Mucosa of descending colon (tissue), 3 donors: ENCODE measurements at places on chromosomes 1 and 21. TPM values are rescaled to one million over a fixed set of nuclear protein-coding genes. Genes with fewer than 3 reads are reported as not detected.

DNA sequence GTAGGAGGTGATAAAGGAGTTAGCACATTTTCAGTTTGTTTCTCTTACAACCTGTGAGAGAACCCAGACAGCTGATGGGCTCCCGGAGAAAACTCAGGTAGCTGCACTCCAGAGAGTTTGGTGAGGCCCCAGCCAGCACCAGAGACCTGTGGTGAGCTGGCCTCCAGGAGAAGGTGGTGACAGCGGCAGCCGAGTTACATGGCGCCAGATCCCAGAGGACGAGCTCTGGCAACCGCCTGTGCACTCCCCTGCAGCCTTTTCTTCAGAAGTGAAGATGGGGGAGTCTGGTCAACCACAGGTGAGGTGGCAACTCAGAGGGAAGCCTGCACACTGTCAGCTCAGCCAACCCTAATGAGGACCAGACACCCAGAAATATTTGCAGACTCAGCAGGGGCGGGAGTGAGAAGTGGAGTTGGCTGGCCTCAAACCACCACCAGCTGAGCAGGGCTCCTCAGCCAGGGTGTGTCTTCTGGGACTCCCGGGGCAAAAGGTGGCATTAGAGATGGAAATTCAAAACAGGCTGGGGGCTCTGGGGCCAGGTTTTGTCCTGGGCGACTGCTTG is 209.7 kb downstream of the SETD4 start:
- DNase-seq, result no peak

- no peak for DNase-seq
Measured at GRCh38 chr21:36966821-36967768, 626 bp upstream of the HLCS start.

DNA sequence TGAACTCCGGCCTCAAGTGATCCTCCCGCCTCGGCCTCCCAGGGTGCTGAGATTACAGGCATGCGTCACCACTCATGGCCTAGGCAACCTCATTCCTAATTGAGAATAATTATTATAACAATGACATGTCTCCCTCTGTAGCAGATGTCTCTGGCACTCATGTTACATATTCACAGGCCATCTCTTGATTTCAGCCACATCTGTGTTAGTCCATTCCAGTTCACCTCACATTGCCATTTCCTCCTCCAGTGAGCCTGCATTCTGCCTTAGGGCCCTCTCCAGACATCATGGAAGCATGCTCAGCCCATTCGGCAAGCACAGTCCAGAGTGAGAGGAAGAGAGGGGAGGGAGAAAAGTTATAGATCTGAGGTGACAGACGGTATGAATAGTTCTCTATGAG is 32.5 kb downstream of the CDKN2C start:
- no peak for DNase-seq

- no peak for DNase-seq
Measured at GRCh38 chr1:197920067-197920396, 2.9 kb downstream of the LHX9 start.

DNA sequence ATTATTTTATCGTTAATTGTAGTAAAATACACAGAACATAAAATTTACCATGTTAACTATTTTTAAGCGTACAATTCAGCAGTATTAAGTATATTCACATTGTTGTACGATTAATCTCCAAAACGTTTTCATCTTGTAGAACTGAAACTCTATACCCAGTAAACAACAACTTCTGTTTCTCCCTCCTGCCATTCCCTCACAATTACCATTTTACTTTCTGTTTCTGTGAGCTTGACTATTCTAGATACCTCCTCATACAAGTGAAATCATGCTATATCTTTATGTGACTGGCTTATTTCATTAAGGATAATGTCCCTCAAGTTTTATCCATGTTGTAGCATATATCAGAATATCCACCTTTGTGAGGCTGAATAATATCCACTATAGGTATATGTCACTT is 156.8 kb downstream of the ST6GALNAC3 start:
- DNase-seq, result no peak

GRCh38 chr1:159121526-159121925 is 45.0 kb upstream of the AIM2 start:
- DNase-seq, result no peak

DNA sequence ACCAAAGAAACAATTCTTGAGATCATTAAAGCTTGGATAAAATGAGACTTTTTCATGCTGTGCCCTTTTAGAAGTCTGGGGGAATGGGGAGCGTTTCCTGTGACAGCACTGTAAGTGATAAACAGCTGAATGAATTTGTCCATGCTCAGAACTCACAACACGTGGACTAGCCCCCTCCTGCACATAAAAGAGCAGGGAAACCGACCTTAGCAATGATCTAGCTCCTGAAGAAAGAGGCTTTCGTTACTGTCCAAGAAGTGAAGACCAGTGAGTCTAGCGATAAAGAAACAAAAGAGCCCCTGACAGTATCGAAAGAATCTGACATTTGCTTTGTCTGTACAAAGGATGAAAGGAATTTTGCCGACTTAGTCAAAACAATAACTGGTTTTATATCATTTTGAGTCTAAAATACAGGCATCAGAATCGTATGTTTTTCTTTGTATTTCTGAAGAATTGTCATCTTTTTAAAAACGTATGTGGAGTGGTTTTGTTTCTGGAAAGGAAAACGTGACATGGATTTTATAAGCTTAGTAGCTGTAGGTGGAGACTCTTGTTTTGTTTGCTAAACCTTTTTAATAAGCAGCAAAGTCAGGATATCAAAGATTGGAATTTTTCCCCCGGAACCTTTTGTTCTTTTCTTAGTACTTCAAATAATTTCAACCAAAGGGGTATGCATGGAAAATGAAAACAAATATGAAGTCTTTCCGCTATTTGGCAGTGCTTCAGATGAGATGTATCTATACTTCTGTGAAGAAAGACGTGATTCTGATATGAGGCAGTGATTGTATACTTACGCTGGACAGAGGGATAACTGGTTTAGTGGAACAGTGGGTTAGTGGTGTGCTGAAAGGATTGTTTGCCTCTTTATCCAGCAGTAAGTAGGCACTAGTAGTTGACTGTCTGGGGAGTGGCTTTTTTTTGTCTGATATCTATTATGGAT is 61.0 kb downstream of the MAST2 start:
- DNase-seq, result no peak

DNA sequence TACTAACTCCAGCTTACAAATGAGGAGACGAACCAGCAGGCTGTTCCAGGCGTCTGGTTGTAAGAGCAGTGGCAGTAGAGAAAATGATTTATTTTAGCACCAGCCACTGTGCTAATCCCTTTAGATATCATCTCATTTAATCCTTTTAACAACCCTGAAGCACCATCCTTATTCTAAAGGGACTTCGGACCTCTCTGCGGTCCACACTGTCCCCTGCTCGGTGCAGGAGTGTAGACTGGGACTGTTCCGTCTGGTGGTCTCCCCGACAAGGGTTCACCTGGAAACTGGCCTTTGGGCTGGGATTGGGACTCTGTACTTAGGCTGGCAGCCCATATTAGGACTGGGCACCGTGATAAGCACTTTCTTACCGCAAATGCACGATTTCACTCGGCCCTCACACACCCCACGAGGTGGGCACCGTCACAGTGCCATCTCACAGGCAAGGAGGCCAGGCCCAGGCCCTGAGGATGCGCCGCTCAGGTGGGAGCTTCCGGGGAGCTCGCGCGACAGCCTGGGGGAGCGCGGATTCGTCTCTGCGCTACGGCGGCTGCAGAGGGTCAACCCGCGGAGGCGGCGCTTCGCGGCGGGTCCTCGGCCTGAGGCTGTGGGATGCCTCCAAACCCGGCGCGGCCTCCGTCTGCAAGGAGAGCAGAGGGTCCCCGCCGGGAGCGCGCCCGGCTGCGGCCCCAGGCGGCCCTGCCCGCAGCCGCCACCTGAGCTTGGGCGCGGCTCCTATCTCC is 45.2 kb downstream of the ATP1A1 start:
- DNase-seq, result peak; percentile 91

DNA sequence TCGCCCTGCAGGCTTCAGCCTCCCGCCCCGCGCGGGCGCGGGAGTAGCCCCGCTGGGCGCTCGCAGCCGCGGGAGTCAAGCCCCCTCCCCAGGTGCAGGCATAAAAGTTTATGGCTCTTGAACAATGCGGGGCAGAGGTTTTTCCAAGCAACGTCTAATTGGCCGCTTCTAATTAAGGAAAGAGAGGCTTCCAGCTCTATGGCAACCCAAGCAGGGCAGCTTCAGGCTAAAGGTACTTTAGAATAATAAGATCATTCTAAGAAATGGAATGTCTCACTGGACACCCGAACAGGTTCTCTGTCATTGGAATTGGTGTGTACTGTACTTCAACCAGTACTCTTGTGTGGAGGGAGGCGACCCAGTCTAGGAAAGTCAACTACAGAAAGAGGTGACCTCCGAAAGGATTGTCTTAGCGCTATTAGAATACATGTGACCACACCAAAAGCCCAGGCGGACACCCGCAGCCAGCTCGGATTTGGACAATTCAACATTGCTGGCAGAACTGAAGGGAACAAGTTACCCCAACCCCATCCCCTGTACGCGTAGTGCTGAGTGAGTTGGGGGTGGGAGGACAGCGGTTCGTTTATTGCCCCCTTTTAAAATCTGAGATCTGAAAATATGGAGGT is 12.5 kb downstream of the NR5A2 start:
- DNase-seq, result peak; percentile 40

GRCh38 chr1:63643926-63644325 is 50.7 kb downstream of the PGM1 start:
- DNase-seq, result no peak

- DNase-seq, result no peak
Measured at GRCh38 chr1:10022656-10023055, 10.1 kb upstream of the UBE4B start.

GRCh38 chr1:201779351-201779880 is 49.5 kb upstream of the IPO9 start:
- DNase-seq, result no peak

GRCh38 chr1:119435052-119435451 is 20.1 kb downstream of the HSD3B2 start:
- no peak for DNase-seq

GRCh38 chr1:26607186-26607585 is 77.6 kb downstream of the RPS6KA1 start:
- DNase-seq, result no peak

- no peak for DNase-seq
Measured at GRCh38 chr1:233714631-233715217, 100.8 kb downstream of the KCNK1 start.

GRCh38 chr1:173302366-173302765 is 95.2 kb upstream of the TNFSF4 start:
- DNase-seq, result no peak

- no peak for DNase-seq
Measured at GRCh38 chr1:196774175-196774574, 465 bp upstream of the CFHR3 start.

- no peak for DNase-seq
Measured at GRCh38 chr21:46059195-46059594, 38.7 kb upstream of the COL6A2 start.

DNA sequence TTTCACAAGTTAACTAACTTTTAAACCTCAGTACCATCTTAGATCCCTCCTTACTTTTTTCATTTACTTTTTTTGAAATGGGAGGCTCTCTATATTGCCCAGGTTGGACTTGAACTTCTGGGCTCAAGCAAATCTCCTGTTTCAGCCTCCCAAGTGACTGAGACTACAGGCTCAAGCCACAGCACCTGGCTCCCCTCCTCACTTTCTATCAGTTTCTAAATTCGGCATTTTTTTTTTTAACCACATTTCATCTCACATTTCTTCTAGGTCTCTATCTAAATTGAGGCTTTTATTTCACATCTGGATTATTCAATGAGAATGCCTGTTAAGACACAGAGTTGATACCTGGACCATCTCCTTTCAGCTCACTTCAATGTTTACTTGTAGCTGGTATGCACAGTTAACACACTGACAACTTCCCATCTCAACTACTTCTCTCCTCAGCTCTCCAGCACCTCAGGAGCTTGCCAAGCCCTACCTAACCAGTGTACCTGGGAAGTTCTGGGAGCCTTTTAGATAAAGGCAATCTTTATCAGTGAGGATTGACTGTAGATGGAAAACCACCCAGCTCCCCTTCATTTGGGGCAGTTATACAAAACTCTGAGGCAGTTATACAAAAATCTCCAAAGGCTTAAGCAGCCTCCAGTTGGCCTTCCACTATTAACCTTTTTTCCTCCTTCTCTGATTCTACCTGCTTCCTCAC is 3.4 kb downstream of the USP33 start:
- DNase-seq, result no peak

GRCh38 chr1:1470626-1471388 is 758 bp upstream of the ATAD3B start:
- peak; percentile 42 for DNase-seq

GRCh38 chr1:116952738-116953275 is 43.1 kb downstream of the PTGFRN start:
- DNase-seq, result no peak

DNA sequence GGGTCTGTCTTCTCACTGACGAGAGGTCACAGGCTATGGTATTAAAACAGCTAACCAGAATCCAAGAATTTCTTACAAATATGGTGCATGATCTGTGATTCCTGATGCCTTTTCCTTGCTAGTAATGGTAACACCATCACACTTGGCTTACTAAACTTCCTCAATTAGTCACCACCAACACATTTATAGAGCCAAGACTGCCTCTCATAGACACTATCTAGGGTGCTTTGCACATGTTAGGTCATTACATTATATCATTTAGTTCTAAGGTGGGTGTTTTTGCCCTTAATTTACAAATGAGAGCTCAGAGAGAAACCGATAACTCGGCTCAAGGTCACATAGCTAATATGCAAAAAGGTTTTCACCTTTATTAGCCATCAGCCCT is 8.7 kb downstream of the KIF21B start:
- no peak for DNase-seq

- no peak for DNase-seq
Measured at GRCh38 chr1:230982696-230983095, 3.8 kb downstream of the ARV1 start.

The ZNF697 gene
- total RNA-seq, result 1.8 TPM

The COL6A1 gene
- total RNA-seq, result 45.0 TPM

The TFAP2E gene
- 0.67 TPM for total RNA-seq

The C1orf226 gene
- 30.0 TPM for total RNA-seq

The EPS15 gene
- 50.0 TPM for total RNA-seq

The HRNR gene
- not detected for total RNA-seq

The PAQR7 gene
- 7.7 TPM for total RNA-seq

The RAB7B gene
- total RNA-seq, result 1.3 TPM

The CFAP74 gene
- 0.13 TPM for total RNA-seq

The HIVEP3 gene
- total RNA-seq, result 4.9 TPM
